ENCODE measurements at places on chromosomes 6 and 20.
A peak's percentile ranks its signal among the peaks of the same experiment; 100 is the strongest.

DNA sequence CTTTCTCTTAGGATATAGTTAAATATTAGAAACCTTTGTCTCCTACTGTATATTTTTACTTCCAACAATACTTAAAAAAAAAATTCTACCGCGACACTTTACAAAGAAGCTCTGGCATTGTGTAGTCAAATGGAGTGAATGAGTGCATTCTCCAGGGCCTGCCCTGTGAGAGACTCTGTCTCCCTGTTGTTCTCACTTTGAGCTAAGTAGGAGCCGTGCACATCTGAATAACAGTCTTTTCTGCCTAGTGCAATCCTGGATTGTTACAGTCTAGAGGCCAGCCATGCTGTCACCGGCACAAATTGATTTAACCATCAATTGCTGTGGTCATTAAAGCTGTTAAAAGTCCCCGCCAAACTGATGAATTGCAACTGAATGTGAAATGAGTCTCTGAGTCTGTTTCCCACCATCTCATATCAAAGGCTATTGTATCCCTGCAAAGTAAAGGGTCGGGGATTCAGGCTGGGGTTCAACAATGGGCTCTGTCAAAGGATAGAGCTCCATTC, 156.0 kb downstream of the RFPL4B start:
- DNase-seq, result no peak

GRCh38 chr6:34055223-34055933, 90.5 kb downstream of the GRM4 start:
- peak; percentile 77 for DNase-seq

- no peak for DNase-seq
These were observed 40.1 kb downstream of the DEFB114 start for GRCh38 chr6:49923826-49924225.

DNA sequence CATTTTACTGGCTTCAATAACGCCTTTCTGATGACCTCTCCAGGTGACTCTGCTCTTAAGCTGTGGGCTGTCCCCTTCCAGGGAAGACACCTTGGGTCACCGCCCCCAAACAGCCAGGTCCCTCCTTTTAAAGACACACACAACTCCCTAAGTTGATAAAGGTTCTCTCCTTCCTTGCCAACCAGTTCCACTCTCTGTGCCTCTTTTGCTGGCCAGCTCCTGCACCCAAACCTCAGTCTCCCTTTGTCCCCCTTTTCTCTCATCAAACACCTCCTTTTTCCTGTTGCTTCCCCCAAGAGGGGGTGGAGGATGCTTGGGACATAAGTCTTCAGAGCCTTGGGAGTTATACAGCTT, 1.0 kb downstream of the NCOA6 start:
- peak; percentile 66 for DNase-seq

- DNase-seq, result no peak
These were observed 27.9 kb downstream of the FIG4 start for GRCh38 chr6:109718991-109719390.

DNA sequence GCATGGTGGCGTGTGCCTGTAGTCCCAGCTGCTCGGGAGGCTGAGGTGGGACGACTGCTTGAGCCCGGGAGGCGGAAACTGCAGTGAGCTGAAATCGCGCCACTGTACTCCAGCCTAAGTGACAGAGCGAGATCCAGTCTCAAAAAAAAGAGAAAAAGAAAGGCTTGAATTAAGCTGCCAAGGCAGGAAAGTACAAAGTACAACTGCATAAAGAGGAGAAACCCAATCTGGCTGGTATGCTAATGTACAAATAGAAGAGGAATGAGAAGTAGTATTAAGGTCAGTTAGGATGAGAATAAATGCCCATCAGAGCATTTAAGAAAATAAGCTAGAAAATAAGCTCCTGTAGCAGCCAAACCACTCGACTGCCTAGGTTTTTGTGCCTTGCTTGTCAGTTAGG, 23.1 kb upstream of the RPN2 start:
- no peak for DNase-seq

DNA sequence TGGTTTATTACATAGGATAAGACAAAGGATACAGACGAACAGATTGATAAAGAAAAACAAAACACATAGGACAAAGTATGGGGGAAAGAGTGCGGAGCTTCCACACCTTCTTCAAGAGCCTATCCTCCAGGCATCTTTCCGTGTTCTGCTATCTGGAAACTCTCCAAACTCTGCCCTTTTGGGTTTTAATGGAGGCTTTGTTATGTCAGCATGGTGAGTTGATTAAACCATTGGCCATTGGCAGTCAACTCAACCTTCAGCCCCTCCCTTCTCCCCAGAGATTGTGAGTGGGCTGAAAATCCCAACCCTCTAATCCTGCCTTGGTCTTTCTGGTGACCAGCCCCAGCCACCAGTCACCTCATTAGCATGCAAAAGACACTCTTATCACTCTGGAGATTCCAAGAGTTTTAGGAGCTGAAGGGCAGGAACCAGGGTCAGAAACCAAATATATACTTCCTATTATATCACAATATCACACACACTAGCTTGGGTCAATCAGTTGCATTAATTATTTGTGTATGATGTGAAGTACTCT, 23.8 kb downstream of the HLA-DOB start:
- DNase-seq, result no peak

DNA sequence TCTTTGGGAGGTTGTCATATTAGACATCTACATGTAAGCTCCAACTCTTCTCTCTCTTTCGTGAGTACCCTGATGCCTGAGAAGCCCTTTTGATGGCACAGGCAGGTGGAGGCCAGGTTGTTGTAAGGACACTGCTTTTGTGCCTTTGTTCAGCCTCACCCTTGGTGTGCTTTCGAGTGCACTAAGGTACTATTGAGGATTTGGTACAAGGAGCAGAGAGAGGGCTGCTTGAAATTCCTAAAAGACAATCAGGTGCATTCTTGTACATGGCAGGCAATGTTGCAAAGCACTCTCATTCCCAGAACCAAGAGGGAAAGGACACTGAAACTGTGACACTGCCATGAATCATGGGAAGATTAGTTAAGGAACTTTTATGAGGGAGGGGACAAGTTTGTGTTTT, 19.1 kb downstream of the BMP2 start:
- DNase-seq, result no peak

DNA sequence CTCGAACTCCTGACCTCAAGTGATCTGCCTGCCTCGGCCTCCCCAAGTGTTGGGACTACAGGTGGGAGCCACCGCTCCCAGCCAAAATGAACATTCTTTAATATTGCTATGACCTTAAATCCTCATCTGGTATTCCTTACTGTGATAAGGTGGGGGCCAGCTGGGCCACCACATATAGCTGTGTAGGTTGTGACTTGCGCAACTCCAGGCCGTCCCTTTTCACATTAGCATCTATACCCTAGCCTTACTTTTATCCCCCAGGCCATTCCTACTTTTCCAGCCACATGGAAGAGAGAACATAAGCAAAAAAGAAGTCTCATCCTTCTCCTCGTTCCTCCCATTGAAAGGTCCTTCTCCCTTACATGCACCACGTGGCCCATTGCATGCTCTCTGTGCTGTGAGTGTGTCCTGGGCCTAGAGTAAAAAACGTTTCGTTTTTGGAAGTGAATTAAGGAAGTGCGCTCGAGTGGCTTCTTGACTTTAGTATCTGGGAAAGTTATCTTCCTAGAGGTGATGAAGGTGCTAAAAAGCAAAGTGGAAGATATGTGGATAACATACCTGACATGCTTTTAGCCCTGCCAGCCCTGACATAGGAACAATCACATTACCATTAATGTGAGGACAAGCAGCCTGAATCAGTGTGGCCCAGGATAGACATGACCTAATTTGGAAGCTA, 56.8 kb upstream of the KIF13A start:
- DNase-seq, result no peak

GRCh38 chr6:64160486-64160885, 524.9 kb downstream of the PHF3 start:
- DNase-seq, result no peak

DNA sequence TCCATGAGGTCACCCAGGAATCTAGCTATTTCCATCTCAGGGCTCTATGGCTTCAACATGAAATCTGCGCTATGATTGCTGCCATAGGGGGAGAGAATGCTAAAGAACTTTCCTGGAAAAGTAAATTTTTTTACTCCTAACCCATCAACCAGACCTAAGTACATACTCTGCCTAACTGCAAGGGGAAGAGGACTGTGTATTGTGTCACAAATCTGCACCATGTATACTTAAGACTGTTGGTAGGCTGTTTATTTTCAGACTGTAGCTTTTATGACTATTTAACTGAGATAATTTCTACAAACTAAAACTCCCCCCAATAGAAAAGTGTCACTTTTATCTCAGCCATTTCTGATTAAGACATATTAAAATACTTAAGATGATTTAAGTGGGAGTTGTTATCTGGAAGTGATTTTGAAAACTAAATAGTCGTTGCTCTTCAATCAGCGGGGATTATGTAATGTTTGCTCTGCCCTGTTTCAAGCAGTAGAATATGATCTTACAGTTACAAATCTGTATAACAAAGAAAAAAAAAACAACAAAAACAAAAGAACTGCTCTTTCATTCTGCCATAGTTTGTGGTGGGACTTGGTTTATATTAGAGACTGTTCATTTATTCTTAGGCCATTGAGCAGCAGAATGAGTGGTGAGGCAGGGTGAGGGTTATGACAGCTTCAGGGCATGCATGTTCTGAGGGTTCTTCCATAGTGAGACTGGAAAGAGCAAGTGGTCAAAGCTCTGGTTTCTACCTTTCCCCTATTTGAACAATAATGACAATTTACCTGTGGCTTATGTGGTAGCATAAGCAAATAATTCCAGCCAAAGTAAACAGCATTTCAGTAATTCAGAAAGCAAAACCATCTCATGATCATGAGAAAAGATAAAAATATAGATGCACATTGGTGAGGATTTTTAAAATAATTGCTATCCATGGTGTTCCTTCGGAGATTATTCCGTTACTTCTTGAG, 126.3 kb upstream of the CEP162 start:
- no peak for DNase-seq

- DNase-seq, result no peak
These were observed 94.0 kb downstream of the ADGRG6 start for GRCh38 chr6:142395768-142396231.

DNA sequence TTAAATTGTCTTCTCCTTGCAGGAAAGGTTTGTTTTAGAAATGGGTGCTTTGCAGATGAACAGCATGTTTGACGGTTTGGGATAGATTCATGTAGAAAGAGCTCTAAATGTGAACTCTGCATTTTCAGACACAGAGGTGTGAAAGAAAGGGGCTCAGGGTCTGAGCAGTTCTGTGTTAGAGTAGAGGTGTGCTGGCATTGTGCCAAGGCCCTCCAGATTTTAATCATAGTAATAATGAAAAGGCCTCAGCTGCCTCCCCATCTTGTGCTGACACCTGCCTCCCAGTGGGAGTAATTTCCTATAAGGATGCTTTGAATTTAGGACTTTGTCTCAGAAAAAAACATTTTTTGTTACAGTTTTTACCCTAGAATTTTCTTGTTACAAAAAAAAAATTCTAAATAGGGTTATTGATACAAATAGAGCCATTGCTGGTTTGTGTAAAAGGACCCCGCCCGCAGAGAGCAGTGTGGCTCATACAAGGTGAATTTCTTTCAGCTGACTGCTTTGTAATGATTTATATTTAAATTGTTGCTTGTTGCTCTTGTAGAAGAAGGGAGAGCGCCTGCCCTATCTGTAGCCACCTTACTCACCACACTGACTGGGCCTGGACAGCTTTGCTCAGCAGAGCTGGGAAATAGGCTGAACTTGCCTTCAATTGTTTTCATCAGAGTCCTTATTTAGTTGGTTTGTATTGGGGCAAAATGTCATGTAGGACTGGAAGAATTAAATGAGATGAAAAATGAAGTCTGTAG, 294.5 kb downstream of the ZFAND3 start:
- no peak for DNase-seq

- DNase-seq, result no peak
These were observed 1.0 kb downstream of the BFSP1 start for GRCh38 chr20:17530153-17530552.

DNA sequence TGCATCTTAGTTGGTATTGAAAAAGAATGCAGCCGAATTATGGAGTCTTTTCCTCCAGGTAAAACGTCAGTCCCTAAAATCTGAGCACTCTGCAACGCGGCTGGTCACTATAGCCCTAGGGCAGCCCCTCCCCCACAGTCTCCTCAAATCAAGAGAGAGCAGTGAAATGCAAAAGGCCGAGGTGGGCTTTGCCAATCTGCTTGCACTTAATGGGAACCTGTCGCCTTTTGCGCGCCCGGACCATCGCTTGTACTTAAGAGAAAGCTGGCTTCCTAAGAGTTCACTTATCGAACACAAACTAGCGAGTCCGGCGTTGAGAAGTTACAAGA, 447 bp downstream of the MCM3 start:
- DNase-seq, result no peak

- DNase-seq, result no peak
These were observed 49.5 kb upstream of the SLC32A1 start for GRCh38 chr20:38674765-38675133.

- no peak for DNase-seq
These were observed 121.4 kb downstream of the TIAM2 start for GRCh38 chr6:155116571-155116910.

GRCh38 chr20:33647603-33648395, 14.3 kb upstream of the C20orf144 start:
- DNase-seq, result no peak

- no peak for DNase-seq
These were observed 156.8 kb upstream of the SALL4 start for GRCh38 chr20:51959066-51959542.

DNA sequence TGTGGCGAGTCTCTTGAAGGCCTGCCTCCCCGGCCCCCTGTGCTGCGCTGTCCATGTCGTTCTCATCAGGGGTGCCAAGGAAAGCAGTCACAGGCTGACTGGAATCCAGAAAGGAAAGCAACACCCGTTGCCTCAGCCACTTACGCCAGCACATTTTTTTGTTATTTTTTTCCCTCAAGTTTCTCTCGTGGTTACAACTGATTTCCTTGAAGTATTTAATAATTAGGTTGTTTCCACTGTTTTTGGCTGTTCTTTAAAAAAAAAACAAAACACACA, 17.9 kb upstream of the SLC22A1 start:
- no peak for DNase-seq

DNA sequence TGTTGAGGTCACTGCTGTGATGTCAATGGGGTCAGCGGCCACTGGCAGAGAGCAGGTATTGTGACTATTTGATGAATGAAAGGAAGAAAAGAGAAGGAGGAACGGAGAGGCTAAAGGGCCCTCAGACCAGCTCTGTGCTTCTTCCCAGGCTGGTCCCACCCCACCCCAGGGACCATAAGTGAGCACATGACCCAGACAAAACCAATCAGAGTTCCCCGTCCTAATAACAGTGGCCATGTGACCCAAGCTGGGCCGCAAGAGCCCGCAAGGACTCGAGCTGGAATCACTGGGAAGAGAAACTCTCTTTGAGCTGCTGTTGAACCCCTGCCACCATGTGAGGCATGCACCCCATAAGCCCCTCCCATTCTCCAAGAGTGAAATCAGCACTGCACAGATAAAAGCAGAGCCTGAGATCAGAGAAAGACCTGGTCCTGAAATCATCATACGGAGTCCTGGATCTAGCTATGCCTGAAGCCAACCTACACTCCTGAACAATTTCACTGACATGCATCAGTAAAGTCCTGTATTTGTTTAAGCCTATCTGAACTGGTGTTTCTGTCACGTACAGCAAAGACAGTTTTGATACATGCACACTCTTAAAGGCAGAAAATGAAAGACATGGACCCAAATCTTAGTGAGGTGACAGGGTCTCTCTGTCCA, 90.2 kb downstream of the PREX1 start:
- no peak for DNase-seq

Data from germinal center (tissue), 1 donor.